ENCODE measurements at places on chromosomes 1 and 21.

- no peak for DNase-seq
Observed at GRCh38 chr1:35270836-35271235, 2.3 kb downstream of the ZMYM4 start.

DNA sequence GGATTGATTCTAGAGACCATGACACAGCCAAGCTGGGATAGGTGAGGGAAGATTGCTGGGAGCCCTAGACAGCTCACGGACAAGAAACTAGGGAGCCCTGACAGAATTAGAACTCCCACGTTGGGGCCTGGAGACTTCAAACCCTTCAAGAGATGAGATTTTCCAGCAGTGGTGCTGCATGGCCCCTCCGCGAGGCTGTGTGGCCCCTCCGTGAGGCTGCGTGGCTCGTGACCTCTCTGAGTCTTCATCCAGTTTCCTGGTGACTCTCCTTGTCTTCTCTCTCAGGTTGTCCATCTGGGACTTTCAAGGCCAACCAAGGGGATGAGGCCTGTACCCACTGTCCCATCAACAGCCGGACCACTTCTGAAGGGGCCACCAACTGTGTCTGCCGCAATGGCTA lies 109.9 kb downstream of the LACTBL1 start:
- no peak for DNase-seq

GRCh38 chr1:204513117-204513716 lies 3.0 kb upstream of the MDM4 start:
- DNase-seq = no peak

DNA sequence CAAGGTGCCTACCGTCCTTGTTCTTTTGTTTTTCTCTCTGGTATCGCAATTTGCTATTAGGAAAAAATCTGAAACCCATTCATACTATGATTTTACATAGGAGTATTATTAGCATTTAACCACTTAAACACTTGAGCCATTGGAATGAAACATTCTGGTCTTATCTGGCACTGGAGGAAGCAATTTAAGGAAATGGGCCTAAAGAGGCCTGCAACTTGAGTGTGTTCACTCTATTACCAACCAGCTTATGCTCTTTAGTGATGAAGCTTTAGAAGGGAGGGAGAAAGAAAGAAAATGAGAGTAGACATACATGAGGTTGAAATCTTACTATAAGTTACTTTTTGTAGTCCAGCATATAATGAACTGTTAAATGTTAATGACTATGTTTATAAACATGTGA lies 5.7 kb downstream of the GJA5 start:
- no peak for DNase-seq

DNA sequence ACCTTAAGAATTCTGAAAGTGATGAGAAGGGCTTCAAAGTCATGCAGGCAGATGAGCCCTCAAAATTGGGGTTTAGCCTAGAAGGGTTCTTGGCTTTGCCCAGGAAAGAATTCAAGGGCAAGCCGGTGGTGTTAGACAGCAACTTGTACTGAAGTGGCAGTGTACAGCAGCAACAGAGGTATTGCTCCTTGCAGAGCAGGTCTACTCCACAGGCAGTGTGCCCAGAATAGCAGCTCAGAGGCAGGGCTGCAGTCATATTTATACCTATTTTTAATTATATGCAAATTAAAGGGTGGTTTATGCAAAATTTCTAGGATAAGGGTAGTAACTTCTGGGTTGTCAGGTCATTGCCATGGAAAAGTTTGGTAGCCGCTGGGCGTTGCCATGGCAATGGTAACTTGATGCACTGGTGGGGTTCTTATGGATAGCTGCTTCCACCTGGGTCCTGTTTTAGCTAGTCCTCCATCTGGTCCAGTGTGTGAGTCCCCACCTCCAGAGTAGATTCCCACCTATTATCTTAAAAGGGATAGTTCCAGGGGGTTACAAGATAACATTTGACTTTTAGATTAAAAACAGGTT lies 57.9 kb upstream of the CR2 start:
- DNase-seq = no peak

DNA sequence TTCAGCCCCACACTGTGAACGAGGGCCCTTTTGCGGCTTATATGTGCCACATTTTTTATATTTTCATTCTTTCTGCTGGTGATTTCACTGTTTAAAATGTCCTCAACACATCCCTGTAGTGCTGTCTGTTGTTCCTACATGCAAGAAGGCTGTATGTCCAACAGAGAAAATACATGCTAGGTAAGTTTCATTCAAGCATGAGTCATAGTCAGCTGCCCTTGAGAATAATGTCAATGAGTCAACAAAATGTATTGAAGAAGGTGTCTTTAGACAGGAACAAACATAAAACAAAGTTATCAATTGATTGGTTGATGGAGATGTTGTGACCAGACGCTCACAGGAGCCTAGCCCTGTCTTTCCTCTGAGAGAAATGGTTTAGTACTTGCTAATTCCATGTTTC lies 553.4 kb downstream of the PLPP3 start:
- DNase-seq = no peak

- DNase-seq = no peak
Observed at GRCh38 chr1:156538711-156539440, 33.5 kb downstream of the IQGAP3 start.

- DNase-seq = no peak
Observed at GRCh38 chr1:236543065-236543669, 19.4 kb downstream of the LGALS8 start.

DNA sequence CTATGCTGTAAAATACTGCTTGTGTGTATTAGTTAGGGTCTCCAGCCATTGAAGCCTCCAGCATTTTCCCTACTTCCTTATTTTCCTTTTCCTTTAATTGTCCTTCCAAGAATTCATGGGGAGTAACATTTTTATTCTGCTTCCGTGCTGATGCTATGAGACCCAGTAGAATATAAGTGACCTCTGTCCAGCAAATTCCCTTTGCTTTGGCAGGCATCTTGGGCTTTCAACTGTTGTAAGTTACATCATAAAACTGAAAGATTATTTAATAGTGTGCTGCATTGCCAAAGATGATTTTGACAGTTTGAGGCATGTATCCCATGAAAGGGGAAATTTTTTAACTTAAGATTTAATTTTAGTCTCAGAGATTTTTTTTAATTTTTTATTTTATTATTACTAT lies 48.1 kb upstream of the B3GALT2 start:
- no peak for DNase-seq
